ENCODE measurements at places on chromosomes 6 and 20.

- no peak for DNase-seq
Observed at GRCh38 chr6:141483598-141484061, 649.1 kb upstream of the GJE1 start.

- no peak for DNase-seq
Observed at GRCh38 chr20:19451923-19452295, 239.5 kb downstream of the SLC24A3 start.

DNA sequence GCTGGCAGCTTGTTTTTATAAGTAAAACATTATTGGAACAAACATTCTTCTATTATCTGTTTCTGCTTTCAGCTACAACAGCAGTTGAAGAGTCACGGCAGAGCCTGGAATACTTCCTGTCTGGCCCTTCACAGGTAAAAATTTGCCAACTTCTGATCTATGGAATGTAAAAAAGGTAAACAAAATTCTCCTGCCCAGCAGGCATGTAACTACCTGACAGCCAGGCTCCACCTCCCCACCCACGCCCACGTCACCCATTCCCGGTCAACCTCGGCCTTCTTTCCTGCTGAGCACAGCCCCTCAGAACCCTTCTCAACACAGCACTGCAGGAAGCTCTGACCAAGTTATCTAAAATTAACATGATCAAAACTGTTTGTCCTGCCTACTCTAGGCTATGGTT is 166.0 kb downstream of the DLL1 start:
- no peak for DNase-seq

DNA sequence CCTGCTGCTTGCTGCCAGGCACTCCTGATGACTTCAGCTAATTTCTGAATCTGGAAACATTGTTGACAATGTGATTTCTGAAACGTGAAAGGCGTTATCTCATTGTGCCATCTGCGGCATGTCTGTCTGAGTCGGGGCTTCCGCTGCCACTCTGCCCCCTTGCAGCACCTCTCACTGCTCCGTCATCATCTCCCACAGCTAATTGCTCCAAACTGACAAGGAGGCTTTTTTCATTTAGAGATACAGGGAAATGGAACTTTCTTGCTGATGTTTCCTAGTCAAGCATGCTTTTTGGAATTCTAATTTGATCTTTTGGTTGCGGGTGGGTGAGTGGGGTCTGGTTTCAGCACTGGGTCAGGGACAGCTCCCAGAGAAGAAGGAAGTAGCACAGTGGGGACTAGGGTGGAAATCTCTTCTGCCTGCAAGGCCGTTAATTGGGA is 233.5 kb downstream of the DHX35 start:
- no peak for DNase-seq

- DNase-seq = no peak
Observed at GRCh38 chr6:12266571-12266970, 23.6 kb upstream of the EDN1 start.

DNA sequence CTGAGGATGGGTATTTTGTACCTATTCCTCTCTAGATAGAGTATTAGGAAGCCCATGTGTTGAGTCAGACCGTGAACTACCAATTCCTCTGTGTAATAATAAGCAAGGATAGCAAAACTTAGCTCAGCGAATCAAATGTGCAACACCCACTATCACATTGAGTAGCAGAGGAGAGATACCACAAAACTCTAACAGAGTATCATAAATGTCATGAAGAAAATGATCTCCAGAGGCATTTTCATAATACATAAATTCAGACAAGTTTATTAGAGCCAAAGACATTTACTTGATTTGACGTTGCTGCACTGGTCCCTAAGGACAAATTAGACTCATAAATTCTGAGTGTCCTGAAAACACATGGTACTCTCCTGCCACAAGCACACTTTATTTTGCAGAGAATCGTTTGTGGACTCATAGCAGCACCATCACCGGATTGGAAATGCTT is 245.2 kb downstream of the HAO1 start:
- DNase-seq = no peak

- DNase-seq = no peak
Observed at GRCh38 chr6:166333172-166333995, 9.0 kb downstream of the SFT2D1 start.

GRCh38 chr6:4615891-4616290 is 160.3 kb upstream of the CDYL start:
- DNase-seq = no peak

- no peak for DNase-seq
Observed at GRCh38 chr6:33947916-33948594, 144.3 kb upstream of the MLN start.

GRCh38 chr6:162463576-162463975 is 264.0 kb downstream of the PRKN start:
- no peak for DNase-seq

GRCh38 chr6:17865798-17866725 is 121.4 kb downstream of the KIF13A start:
- no peak for DNase-seq

GRCh38 chr20:59933296-59933848 is at the start of gene SYCP2:
SYCP2 (minus strand) TSS chr20:59933637; CDS start chr20:59922413, 11,224 bp downstream.
- no peak for DNase-seq

DNA sequence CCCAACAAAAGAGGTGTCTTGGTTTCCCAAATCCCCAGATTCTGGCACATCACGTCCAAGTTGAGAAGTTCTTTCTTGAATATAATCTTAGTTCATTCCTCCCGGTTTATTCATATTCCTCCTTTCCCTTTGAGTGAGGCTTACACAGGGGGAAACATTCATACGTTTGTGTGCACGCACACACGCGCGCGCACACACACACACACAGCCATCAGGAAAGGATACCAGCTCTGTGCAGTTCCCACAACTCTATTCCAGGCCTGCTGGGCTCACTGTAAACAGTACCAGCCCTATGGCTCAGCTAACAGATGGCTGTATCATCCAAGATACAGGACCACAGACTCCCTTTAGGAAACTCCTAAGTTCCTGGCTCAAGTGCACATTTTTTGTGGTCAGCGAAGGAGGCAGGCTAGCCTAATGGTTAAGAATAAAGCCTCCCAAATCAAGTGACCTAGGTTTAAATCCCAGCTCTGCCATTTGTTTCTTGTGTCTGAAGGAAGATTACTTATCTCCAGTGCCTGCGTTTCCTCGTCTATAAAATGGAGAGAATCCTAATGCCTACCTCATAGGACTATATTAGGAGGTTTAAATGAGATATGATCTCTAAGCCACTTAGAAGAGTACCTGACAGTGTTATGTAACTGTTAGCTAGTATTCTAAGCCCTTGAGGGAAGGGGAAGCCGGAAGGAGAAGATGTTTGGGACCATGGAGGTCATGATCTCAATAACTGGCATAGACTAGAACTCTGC is 3.7 kb upstream of the TAF8 start:
- no peak for DNase-seq

DNA sequence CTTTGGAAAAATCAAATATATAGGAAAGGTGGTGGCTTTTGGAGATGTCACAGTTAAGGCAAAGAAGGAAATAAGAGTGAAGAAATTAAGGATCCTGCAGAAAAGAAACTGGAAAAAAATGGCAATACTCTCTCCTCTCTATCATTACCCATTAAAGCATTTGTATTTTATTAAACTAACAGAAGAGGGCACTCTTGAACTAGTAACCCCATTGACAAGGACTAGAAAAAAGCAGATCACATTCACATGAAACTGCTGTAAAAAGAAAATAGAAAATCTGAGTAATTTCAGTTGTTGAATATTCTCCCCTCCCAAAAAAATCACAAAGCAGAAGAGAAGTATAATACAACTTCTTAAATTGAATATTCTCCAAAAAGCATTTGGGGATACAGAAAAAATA is 104.1 kb upstream of the SLC35B3 start:
- DNase-seq = no peak

DNA sequence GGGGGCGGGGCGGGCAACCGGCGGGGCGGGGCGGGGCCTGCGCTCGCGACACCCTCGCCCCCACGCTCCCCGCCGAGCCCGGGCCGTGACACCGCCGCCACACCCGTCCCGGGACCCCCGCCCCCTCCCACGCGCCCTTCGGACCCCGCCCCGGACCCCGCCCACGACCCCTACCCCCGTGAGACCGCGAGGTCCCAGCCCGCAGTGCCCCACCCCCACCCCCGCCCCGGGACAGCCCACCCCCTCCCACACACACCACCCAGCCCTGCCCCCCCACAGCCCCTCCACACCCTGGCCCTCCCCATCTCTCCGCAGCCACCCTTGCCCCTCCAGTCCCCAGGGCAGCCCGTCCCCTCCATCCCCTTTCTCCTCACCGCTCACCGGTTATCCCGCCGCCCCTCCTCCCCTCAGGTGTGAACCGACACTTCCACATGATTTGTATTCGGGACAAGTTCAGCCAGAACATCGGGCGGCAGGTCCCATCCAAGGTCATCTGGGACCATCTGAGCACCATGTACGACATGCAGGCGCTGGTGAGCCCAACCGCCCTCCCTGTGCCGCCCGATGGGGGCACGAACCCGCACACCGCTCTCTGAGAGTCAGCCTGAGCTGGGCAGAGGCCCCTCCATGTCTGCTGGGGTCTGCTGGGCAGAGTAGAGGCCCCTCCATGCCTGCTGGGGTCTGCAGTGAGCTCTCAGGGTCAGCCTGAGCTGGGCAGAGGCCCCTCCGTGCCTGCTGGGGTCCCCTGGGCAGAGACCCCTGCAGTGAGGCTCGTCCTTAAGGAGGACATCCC is 622 bp downstream of the MRGBP start:
- no peak for DNase-seq

DNA sequence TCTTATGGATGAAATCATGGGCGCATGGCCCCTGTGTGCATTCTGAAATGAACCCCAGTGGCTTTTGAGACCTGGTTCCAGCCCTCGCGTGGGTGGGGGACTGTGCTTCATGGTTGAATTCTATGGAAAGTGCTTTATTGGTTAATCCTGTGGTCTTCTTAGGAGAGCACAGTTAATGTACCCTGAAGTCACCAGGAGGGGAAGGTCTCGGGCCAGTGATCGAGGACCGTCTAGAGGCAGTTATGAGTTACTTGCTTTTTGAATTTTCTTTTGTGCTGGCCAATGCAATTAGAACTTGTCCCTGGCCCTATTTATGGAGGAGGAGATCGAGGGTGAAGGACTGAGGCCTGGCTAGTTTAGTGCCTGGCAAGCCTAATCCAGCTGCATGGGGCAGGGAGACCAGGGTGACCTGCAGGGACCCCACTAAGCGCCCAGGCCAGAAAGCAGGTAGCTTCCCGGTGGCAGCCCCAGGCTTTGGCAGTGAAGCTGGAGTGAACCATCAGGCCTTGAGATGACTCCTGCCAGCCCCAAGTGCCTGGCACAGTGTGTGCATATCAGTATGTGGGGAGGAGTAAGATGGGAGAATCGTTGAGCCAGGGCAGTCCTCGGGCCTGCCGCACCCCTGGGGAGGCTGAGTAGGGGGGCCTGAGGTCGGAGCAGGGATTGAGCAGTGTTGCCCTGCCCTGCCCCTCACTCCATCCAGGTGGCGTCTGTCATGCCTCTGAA is 144.6 kb upstream of the RNF24 start:
- DNase-seq = no peak

DNA sequence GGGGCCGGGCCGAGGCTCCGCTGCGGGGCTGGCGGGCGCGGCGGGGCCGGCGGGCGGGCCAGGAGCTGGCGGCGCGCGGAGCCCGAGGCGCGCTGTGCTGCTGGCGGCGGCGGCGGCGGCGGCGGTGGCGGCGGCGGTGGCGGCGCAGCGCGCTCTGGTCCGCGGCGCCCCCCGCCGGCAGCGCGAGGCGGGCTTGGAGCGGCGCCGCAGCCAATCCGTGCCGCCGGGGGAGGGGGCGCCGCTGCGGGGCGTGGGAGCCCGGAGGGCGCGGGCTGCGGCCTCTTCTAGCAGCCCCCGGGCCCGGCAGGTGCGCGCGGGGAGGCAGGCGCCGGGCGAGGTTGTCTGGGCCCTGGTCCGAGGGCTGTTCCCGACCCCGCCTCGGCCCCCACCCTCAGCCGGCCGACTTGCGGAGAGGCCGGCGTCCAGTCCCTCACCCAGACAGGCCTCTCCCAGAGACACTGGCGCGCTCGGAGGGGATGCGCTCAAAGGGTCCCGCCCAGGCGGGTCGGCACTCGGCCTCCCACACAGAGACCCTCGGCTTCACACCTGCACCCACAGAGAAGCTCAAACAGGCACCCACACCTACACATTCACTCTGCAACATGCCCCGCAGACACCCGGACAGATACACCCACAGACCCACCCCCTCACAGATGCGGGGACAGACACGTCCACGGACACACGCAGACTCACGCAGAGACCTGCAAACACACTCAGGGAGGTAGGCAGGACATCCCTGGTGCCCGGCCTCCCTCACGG is at the start of gene RIMS4:
TSS of gene RIMS4 (minus strand) at position 156 of the 759 bp plus-strand sequence. CDS start 275 bp downstream, outside the sequence.
- DNase-seq = no peak

DNA sequence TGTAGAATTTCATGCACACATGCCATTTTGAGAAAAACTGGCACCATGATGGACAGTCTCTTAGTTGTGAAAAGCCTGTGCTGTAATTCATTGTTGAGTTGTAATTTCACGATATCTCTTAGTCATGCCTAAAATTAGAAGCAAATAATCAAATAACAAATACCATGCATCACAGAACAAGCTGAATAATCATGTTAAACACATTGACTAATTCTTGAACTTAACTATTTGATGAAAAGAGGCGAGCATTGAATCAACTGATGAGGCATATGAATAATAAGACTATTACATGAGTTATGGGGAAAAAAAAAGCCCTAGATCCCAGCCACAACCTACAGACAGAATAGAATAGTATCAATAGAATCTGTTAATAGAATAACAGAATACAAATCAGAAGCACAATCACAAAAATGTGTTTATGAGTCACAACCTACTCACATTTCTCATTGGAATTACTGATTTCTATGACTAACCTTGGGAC is 14.2 kb upstream of the RNF217 start:
- DNase-seq = no peak

GRCh38 chr20:25487306-25487705 is 79.8 kb downstream of the GINS1 start:
- no peak for DNase-seq

DNA sequence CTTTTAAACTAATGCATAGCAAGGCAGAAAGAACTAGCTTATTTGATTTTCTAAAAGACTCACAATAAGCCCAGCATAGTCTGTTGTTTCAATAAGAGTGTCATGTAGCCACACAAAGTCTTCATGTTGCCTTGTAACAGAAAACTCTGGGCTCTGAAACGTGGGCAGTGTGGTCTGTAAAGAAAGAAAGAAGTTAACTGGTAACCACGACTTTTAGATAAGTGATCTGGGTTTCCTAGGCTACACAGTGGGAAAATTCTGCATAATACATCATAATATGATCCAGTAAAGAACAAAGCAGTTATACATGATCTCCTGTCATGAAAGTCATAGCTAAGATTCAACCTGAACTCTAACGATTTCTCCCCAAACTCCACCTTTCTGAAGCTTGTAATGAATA is 13.3 kb downstream of the SNX5 start:
- DNase-seq = no peak

DNA sequence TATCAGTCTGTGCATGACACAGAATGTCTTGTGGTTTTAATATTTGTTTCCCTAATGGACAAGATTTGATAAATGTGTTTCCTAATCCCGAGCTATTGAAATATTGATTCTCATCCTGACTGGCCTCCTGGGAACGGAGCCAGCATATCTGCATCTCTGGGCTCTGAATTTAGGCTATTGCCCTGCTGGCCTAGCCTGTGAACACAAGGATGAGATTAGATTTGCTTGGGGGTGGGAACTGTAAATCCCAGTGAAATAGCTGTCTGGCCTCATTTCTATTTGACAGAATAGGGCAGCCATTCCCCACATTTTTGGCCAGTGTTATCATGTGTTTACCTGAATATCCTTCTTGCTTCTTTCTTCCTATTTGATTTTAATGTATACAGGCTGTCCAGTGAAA is 198.4 kb upstream of the SOX4 start:
- DNase-seq = no peak
